ENCODE measurements at places on chromosomes 5 and 9.

GRCh38 chr5:57094753-57095683, 78.8 kb upstream of the GPBP1 start:
- DNase-seq, result no peak

GRCh38 chr9:130947618-130948140, 8.6 kb upstream of the FIBCD1 start:
- no peak for DNase-seq

DNA sequence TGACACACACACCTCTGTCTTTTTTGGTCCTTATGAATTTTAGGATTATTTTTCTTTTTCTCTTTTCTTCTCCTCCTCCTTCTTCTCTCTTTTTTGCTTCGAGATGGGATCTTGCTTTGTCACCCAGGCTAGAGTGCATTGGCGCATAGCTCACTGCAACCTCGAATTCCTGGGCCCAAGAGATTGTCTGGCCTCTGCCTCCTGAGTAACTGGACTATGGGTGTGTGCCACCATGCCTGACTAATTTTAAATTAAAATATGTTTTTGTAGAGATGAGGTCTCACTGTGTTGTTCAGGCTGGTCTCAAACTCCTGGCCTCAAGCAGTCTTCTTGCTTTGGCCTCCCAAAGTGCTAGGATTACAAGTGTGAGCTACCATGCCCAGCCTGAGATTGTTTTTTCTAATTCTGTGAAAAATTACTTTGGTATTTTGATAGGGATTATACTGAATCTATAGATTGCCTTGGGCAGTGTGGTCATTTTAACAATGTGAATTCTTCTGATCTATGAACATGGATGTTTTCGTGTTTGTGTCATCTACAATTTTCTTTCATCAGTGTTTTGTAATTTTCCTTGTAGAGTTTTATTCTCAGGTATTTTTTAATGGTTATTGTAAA, 7.7 kb downstream of the AHRR start:
- DNase-seq, result no peak

GRCh38 chr5:172661526-172661925, 20.5 kb downstream of the NEURL1B start:
- no peak for DNase-seq

GRCh38 chr9:79763671-79764285, 192.0 kb downstream of the TLE4 start:
- no peak for DNase-seq

DNA sequence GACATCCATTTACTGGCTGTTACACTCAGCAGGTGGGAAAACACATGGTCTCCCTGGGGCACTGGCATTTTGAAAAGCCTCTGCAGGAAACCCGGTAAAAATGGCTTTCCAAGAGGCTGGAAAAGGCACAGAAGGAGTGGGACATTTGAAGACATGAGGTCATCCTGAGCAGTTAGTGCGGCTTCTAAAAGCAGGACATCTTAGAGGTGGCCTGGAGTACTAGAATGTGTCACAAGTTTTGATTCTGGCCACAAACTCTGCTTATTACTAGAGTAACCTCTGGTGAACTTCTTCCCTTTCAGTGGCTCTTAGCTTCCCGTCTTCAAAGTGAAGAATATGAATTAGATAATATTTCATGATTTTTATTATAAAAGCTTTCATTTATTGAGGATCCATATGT, 423.0 kb upstream of the BRINP1 start:
- no peak for DNase-seq

DNA sequence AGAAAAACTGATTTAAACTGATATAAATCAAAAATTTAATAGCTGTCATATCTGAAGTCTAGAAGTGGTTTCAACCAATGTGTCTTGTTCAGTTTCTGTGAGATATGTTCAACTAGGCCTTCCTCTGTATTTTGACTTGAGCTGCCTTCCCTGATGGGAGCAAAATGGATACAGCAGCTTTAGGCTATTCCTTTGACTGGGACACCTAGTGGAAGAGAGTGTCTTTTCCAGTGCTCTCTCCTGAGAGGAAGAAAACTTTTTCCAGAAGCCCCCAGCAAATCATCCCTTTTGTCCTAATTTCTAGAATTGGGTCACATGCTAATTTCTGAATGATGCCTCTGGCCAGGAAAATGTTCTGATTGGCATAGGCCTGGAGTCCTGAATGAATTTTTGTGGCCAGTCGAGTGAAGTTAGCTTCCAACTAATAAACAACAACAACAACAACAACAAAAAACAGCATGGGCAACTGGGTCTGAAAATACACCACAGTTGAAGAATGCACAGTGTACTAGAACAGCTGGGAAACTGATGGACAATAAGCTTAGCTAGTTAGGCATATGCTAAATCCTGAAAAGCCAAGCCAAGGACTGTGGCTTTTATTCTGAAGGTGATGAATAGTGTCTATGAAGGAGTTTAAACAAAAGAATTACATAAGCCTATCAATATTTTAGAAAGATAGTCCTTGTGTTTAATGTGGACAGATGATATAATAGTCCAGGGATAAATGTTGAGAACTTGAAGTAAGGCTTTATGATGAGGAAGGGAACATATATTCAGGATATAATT, 125.7 kb downstream of the FBN2 start:
- no peak for DNase-seq

DNA sequence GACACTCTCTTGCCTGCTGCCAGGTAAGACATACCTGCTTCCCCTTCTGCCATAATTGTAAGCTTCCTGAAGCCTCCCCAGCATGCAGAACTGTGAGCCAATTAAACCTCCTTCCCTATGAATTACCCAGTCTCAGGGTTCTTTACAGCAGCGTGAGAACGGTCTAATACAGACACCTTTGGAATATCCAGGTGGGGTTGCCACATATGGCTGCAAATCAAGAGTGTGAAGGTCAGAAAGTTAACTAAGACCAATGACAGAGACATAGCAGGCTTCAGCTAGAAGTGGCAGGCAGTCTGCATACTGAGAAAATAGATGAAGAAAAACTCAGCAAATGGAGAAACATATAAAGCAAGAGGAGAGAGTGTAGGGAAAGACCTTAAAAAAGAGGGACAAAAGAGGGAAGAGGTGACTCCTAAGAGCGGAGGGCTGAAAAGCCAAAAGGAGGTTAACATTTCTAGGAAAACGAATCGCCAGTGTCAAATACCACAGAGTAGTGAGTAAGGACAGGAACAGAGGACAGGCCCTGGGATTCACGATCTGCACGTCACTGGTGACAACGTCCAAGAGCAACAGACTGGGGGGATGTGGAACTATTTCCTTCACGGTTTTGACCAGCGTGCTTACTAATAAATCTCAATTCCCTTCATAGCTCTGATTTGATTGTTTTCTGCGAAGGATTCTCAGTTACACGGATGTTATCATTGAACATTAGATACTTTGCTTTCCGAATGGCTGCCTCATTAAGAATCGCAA, 1.7 kb upstream of the ACO1 start:
- no peak for DNase-seq

DNA sequence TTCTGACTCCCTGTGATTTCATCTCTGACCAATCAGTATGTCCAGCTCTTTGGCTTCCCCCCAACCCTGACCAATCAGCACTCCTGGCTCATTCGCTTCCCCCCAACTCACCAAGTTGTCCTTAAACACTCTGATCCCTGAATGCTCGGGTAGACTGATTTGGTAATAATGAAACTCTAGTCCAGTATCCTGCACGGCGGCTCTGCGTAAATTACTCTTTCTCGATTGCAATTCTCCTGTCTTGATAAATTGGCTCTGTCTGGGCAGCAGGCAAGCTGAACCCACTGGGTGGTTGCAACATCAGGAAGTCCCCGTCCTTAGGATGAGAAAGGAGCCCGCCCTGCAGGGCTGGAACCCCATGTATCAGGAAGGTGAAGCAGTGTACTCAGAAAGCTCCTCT, 10.4 kb downstream of the FCN2 start:
- DNase-seq, result no peak

GRCh38 chr5:149780043-149780737, 50.1 kb downstream of the PPARGC1B start:
- no peak for DNase-seq

GRCh38 chr5:127562252-127562651, 44.8 kb downstream of the PRRC1 start:
- DNase-seq, result no peak

GRCh38 chr5:157120102-157120501, 11.3 kb upstream of the HAVCR2 start:
- no peak for DNase-seq

DNA sequence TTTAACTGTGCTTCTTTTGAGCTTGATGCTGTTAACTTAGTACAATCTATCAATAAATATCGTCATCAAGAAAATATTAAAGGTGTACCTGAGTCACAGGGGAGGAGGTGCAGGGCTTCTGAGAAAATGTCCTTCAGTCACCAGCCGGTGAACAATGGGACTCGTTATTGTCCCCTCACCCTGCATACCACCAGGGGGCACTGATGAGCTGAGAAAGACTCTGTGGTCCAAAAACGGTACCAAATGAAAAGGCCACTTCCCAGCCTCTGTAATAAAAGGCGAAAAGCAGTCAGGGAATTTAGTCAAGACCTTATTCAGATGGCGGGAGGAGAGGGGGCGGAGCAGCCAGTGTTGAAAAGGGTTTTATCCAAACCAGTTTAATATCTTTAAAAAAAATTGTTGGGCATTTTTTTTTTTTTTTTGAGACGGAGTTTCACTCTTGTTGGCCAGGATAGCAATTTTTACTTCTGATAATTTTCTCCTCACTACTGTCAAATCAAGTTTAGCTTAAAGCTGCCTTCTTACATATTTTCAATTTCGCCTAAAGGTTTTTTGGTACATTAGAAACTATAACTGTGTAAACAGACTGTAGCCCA, 271.9 kb upstream of the ADAMTS16 start:
- no peak for DNase-seq

DNA sequence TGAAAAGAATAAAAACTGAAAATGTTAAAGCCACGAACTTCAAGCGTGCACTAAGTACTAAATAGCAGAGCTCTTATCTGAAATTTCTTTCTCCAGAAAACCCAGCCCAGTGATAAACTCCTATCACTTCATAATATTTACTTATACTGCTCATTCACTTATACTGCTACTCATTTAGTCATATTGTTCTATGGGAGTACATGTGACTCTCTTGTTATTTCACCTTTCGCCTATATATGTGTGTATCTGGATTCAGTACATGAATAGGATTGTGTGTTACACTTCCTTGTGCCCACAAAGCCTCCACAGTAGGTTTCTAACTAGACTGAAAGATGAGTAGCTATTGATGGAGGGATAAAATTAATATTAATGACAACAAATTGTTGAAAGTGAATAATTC, 526.8 kb upstream of the GRAMD2B start:
- no peak for DNase-seq

DNA sequence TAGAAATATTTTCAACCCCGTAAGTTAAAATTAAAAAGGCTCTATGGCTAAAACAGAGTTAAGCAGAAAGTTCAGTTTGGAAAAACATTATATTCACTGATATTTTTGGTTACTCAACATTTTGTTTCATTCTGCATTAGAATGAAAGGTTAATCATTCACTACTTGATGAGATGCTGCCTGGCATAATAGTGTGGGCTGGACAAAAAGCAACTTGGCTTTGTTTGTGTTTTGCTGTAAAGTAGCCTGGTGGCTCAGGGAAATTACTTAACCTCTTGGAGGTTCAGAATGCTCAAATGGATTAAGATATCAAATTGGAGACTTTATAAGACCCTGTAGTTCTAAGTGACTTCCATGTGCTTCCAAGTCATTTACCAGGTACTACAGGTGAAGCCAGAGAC, 367.4 kb upstream of the TRPC7 start:
- no peak for DNase-seq

GRCh38 chr9:18601956-18602355, 128.0 kb downstream of the ADAMTSL1 start:
- DNase-seq, result no peak

GRCh38 chr5:118146824-118147223, 841.5 kb downstream of the DTWD2 start:
- no peak for DNase-seq

DNA sequence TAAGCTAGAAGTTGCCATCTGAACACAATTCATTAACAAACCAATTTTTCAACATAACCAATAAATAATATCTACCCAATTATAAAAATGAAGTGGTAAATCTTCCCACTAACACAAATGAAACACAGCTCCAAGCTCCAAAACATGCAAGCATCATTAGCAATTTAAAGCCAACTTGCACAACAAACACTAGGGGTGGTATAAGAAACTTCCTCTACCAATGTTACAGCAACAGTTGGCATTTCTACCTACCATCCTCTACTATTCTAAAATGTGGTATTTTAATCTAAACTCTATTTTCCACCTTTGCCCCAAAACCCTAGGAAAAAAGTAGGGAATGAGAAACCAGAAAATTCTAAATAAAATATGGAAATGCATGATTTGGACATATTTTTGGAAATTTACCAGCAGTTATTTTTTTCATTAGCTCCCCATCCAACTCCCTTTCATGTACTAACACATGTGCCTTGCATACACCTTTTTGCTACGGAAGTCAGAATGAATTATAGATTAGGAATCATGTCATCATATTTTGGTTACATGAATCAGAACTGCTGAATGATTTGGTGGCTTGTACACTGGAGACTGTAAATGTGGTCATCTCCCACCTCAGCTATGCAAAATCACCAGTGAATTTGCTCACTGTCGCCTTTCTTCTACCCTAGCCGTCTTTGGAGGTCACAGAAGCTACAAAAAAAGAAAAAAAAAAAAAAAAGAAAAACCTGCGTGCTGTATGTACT, 4.1 kb downstream of the NR6A1 start:
- no peak for DNase-seq

DNA sequence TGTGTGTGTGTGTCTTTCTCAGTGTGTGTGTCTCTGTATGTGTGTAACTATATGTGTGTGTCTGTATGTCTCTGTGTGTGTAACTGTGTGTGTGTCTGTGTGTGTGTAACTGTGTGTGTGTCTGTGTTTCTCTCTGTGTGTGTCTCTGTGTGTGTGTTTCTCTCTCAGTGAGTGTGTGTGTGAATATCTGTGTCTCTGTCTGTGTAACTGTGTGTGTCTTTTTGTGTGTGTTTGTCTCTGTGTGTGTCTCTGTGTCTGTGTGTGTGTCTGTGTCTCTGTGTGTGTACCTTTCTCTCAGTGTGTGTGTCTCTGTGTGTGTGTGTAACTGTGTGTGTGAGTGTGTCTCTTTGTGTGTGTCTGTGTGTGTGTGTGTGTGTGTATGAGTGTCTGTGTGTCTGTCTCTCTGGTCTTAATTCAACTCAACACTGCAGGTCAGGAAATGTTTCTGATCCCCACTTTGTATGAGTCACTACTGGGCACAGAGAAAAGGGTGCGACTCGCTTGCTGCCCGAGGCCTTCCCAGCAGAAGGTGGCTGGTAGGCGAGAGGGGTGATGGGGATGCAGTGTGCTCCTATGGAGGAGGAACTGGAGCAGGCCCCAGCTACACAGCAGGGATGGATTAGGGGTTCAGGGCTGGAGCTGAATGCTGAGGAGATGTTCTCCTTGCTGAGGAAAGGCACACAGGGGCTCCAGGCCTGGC, 52.1 kb downstream of the NSG2 start:
- DNase-seq, result no peak

Measured in left renal pelvis (tissue), 4 donors.